ENCODE measurements at places on chromosomes 6 and 20. TPM values are rescaled to one million over a fixed set of nuclear protein-coding genes. Genes with fewer than 3 reads are reported as not detected.

The TMEM200A gene
- 0.34 TPM for total RNA-seq

The NMBR gene
- total RNA-seq, result not detected

The RNF39 gene
- not detected for total RNA-seq

The CRISP3 gene
- total RNA-seq, result not detected

The PTPRA gene
- 37.1 TPM for total RNA-seq

The CENPQ gene
- 5.1 TPM for total RNA-seq

The WFDC9 gene
- total RNA-seq, result not detected

The NKAIN4 gene
- total RNA-seq, result not detected

Data from dermis blood vessel endothelial cell (primary cell).